ENCODE measurements at places on chromosomes 3 and 15.

GRCh38 chr3:21524133-21524532 is 226.9 kb downstream of the ZNF385D start:
- DNase-seq, result no peak

GRCh38 chr3:175951047-175951694 is 1092.0 kb downstream of the NAALADL2 start:
- DNase-seq, result no peak

DNA sequence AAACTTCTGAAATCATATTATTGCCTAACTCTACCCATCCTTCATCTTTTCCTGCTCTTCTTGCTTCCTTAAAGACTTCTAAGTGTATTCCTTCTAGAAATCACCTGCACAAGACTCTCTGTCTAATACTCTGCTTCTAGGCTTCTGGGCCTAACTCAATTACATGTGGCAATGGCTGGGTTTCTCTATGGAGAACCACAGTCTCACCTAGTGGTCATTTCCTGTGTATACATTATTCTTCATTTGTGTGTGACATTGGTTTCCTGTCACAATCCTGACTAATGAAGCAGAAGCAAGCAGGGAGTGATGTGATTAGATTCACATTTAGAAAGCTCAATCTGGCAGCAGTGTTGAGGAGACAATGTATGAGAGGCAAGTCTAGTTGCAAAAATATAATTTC is 16.9 kb upstream of the CLDN1 start:
- DNase-seq, result no peak

GRCh38 chr15:34890424-34890823 is 79.1 kb downstream of the AQR start:
- DNase-seq, result no peak

- DNase-seq, result no peak
Measured at GRCh38 chr3:38314764-38315487, 31.7 kb upstream of the XYLB start.

DNA sequence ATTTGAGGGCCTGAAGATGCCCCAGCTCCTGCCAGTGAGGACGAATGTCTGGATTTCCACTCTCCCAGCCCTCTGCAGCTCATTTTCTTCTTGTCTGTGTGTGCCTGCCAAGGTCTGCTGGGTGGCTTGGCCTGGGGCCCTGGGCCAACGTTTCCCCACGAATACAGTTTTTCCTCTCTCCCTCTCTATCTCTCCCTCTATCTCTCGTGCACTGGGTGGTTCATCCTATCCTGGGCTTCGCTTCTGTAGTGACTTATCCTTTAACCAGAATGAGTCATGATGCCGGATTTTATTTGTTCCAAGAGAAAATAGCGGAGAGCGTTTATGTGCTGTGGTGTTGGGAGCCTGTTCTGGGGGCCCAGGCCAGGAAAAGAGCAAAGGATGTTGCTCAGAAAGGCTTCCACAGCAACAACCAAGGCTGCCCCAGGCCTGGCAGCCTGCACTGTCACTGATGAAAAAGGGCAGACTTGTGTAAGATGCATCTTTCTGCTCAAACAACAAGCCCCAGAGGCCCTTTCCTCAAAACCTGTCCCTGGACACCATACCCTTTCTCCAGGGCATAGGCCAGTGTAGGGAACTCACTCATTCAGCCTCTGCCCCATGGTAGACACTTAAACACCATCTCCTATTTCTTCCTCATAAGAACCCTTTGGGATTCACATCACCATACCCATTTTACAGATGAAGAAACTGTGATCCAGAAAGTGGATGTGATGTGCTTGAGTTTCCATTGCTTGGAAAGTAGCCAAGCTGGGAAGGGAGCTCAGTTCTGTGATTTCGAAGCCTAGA is 47.3 kb downstream of the ITGA11 start:
- DNase-seq, result peak; percentile 60

DNA sequence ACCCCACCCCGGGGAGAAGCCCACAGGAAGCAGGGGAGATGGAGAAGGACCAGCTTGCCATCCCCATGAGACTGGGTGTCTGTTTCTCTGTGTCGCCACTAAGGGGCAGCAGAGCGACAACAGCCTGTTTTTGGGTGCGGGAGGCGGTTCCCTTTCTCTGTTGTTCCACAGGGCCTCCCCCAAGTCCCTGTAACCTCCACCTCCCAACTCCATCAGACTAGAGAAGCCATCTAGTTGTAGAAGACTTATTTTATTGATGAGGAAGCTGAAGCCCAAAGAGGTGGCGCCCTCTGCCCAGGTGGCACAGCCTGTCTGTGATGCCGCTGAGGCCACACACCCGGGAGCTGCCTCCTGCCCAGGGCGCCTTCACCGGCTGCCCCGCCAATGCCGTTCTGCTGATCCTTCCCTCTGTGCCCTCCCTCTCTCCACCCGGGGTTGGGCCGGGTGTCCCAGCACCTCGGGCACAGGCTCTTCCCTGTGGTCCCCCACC is 3.9 kb upstream of the CCDC9B start:
- no peak for DNase-seq

- no peak for DNase-seq
Measured at GRCh38 chr3:5019411-5020241, 40.4 kb downstream of the BHLHE40 start.

GRCh38 chr15:83654379-83655236 is 685 bp downstream of the ADAMTSL3 start:
- DNase-seq, result no peak

DNA sequence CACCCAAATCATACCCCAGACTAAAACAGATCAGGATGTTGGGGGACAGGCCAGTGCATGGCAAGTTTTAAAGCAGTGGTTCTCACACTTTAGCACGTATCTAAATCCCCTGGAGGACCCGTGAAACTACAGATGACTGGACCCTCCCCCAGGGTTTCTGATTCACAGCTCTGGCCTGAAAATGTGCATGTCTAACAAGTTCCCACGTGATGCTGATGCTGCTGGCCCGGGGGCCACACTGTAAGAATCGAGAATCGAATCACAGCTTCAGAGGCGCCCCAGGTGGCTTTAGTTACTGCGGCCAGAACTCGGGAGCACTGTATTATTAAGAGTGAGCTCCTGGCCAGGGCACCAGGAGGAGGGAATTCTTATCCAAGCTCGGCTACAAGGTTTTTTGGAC is 11.6 kb downstream of the ADAMTS17 start:
- DNase-seq, result no peak

DNA sequence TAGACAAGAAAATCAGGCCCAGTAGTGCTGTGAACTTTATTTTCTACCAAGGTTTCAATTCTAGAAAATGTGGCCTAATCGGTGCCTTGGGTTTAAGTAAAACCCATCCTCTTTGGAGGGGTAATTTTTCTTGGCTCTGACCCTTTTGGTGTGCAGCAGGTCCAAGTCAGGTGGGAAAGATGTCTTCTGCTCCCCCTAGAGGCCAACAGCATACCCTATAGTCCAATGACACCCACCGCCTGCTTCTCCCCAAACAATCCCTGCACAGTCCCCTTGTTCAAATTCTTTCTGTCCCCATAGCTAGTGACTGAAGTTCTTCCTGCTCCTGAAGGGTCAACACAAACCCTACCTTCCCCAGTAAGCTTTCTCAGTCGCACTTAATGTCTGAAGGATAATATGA is 261.8 kb upstream of the GOLGA6L4 start:
- no peak for DNase-seq

GRCh38 chr3:47594792-47595191 is 16.1 kb upstream of the CSPG5 start:
- DNase-seq, result no peak

- DNase-seq, result no peak
Measured at GRCh38 chr15:64572856-64573255, 112.5 kb downstream of the ZNF609 start.

- no peak for DNase-seq
Measured at GRCh38 chr3:72068621-72069020, 283.7 kb upstream of the PROK2 start.

DNA sequence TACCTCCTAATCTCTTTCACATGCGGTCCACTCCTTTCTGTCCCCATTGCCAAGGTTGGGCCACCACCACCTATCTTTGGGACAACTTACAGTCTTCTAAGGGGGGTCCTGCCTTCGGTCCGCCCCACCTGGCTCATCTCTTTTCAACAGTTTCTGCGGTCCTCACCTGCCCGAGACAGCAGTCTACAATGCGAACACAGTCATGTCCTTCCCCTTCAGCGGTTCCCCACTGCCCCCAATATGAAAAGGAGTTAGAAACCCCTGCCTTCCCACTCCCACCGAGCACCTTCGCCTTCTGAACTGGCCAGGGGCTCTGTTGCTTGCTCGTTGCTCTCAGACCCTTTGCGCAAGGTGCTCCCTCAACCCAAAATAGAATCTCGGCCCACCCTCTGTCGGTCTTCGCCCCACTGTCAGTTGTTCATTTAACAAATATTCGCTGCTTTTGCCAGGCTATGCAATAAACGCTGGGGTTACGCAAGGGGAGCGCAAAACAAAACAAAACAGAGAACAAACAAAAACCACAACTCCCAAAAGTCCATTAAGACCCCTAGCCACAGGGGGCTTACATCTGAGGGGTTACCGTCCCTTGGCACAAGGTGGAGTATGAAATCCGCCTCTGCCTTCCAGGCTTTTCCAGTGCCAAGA is 611 bp upstream of the FANCI start:
- no peak for DNase-seq

- DNase-seq, result no peak
Measured at GRCh38 chr15:85986116-85986515, 93.6 kb upstream of the AGBL1 start.

DNA sequence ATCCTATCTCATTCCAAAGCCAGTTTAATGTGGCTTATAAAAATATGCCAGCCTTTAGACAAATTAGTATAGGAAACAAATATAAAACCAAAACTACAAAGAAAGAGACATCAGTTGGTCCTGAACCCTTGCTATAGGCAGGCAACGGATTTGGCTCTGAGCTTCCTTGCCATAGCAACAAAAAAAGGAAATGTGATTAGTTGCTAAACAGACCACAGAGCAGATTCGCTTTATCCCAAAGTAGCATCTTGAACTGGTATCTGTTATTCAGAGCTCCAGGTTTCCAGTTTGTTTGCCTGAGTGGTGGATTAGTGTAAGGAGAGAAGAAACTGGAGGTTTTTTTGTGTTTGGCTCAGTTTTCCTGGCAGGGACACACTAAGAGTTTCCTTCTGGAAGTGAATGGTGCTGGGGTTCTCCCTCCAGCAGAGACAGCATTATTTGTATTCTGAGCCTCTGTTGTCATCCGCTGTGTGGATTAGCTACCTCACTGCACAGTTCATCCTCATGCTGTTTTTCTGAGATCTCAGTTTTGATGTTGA is 44.1 kb downstream of the CHST2 start:
- no peak for DNase-seq

GRCh38 chr3:139355891-139356290 is 12.1 kb downstream of the MRPS22 start:
- DNase-seq, result no peak

- DNase-seq, result no peak
Measured at GRCh38 chr3:110932567-110932966, 139.0 kb upstream of the NECTIN3 start.

- no peak for DNase-seq
Measured at GRCh38 chr3:146026547-146026946, 134.4 kb downstream of the PLOD2 start.

DNA sequence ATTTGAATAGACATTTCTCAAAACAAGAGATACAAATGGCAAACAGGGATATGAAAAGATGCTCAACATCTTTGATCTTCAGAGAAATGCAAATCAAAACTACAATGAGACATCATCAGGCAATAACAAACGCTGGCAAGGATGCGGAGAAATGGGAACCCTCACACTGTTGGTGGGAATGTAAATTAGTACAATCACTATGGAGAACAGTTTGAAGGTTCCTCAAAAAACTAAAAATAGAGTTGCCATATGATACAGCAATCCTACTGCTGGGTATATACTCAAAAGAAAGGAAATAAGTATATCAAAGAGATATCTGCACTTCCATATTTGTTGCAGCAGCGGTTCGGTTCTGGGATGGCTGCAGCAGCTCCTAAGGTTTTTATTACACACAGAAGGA is 16.8 kb upstream of the LARS2 start:
- DNase-seq, result no peak

GRCh38 chr3:80682235-80682634 is 914.4 kb upstream of the ROBO1 start:
- no peak for DNase-seq

DNA sequence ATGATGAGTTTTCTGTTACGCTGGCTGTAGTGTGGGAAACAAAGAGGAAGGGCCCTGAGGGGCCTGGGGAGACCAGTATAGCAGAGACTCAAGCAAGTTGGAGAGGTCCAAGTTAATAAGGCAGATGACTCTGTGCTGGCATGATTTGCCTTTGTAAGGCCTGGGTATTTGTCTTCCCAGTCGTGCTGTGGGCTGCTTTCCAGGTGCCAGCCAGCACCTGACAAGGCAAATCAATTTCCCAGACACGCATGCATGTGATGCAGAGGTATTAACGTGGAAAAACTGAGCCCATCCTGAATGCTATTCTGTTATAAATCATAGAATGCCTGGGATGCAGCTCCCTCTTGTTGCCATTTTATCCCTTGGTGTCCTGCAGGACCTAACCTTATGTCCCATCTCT is 175.6 kb downstream of the MFSD1 start:
- DNase-seq, result no peak

GRCh38 chr15:92159906-92160841 is 233.5 kb upstream of the ST8SIA2 start:
- no peak for DNase-seq

DNA sequence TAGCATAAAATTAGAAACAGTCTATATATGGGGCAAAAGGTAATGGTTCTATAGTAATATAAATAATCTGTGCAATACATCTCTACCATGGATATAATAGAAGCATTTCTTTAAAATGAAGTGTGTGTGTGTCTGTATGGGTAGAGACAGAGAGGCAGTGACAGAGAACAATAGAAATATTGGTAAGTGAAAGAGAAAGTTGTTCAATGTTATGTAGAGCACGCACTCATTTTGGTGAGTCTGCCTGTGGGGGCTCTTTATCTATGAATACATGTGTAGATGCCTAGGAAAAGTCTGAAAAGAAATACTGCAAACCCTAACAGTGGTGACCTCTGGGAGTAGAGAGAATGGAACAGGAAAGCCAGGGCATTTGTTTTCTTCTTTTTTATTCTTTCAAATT is 182.6 kb downstream of the STAC start:
- no peak for DNase-seq

DNA sequence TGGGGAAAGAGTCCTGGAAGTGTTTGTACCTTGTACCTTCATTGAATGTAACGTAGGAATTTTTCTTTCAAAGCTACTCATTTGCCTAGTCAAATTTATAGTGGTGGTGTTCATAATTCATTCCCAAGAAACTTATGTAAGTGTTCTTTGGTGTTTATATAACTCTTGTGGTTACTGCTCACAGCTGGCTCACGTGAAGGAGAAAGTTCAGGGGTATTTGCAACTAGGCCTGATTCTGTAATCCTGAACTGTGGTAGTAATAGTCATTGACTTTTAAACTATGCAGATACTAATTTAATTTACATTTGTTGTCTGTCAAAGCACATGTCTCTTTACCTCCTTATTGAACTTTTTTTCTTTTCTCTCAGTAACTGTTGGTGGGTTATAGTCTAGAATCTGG is 50.5 kb upstream of the TEX264 start:
- DNase-seq, result no peak

DNA sequence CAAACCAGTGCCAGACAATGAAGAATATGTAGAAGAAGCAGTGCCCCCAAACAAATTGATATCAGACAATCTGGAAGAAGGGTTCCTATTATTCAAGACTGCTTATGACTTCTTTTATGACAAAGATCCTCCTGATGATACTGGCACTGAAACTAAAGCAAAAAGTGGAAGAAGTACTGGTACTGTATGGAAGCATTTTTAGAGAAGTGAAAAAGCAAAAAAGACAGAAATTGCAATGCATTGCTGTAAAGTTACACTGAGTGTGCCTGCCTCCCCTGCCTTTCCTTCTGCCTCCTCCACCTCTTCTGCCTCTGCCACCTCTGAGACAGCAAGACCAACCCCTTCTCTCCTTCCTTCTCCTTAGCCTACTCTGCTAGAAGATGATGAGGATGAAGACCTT is 167.6 kb downstream of the PLCL2 start:
- DNase-seq, result no peak
